ENCODE measurements at places on chromosomes 11 and 22.

DNA sequence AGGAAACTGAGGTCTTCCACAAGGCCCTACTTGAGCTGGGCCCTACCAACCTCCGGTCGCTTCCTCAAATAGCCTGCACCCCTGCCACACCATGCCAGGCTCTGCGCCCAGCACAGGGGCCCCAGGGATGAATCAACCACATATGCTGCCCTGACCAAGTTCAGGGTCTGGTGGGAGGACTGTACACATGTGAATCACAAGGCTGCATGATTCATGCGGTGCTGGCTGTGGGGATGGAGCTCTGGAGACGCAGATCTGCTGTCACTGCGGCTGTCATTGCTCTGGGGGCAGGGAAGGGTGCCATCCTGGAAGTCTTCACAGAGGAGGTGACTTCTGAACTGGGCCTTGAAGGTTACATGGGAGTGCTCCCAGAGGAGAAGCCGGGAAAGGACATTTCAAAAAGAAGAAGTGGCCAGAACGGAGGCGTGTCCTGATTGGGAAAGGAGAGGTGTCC lies 21.5 kb downstream of the CYTH4 start:
- DNase-seq = peak; percentile 94

- DNase-seq = peak; percentile 72
Observed at GRCh38 chr22:35631597-35631996, 14.5 kb upstream of the MB start.

DNA sequence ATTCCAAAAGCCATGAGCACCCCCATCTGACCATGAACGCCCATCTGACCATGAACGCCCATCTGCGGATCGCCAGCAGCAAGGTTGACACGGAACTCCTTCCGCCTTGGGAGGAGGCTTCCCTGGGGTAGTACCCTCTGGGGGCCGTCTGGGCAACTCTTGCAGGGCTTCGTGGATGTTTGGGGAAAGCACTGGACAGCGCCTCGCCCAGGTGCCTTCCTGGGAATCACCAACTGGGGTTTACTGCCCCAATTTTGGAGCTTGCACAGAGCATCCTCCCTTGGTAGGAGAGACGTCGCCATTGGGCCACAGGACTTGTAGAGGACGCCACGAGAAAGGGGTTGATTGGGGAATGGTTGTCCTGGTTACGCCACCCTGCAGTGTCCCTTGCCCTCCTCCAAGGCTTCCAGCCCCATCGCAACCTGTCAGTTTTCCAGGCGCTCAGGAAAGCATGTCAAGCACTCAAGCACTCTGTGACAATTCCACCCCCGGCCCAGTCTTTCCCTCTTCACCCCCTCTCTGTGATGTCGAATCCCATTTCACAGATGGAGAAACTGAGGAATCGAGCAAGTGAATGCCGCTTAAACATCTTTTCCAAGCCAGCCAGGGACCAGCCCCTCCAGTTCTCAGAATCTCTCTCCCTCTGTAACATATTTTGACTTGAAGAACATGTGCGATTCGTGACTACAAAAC lies 914 bp upstream of the PRDM11 start:
- peak; percentile 23 for DNase-seq

- no peak for DNase-seq
Observed at GRCh38 chr22:45534339-45535192, 31.9 kb downstream of the FBLN1 start.

DNA sequence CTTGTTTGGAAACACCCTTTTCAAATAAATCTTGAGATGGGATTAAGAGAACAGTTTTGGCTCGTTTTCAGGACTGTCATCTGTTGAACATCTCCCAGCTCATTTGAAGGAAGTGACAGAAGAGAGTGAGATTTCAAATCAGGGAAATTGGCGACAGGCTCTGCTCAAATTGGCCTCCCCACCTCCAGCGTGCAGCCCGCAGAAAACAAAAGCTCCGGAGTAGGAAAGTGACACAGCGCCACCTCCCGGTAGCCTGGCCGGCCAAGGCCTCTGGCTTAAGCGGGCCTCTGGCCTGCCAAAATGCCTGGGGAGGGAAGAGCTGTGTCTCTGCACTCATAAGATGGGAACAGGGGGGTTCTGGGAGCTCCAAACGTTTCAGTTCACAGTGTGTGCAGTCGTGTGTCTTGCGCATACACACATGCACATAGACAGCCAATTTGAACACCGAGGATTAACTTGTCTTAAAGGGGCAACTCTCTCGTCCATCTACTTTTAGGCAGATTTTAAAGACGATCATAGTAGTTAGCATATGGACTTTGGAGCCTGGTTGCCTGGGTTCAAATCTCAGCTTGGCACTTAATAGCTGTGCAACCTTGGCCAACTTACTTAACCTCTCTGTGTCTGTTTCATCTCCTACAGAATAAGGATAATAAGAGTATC lies 132.7 kb upstream of the RCN1 start:
- DNase-seq = peak; percentile 63

DNA sequence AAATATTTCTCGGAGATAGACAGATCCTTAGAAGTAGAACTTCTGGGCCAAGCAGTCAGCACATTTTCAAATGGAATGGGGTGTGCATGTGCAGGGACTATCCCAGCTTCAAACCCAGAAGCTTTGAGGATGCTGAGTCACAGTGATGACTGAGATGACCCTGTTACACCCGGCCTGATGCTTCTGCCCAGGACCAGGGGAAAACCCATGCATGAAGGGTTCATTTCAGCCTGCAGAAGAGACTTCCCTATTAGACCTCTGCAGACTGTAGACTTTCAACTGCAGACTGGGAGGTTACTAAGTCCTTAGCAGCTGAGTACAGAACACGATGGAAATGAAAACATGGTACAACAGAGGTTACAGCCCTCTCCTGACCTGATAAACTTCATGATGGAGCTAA lies 3.6 kb upstream of the OR2AT4 start:
- DNase-seq = peak; percentile 52

DNA sequence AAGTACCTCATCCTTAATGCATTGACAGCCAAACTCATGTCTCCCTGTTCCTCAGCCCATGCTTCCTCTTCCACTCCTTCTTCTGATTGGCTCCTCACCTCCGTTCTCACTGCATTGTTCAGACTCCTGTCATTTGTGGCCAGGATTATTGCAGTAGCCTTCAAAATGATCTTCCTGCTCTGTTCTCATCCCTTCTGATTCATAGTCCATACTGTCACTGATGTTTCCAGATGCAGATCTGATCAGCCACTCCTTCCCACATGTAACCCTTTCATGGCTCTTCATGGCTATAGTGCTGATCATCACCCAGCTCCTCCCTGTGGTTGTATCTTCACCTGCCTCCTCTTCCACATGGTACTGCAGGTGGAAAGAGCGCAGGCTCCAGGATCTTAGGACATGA lies 71.7 kb downstream of the DEPDC5 start:
- no peak for DNase-seq

- DNase-seq = peak; percentile 62
Observed at GRCh38 chr11:59216641-59217564, 4.2 kb upstream of the MPEG1 start.

GRCh38 chr11:118017111-118017510 lies 30.9 kb downstream of the IL10RA start:
- no peak for DNase-seq

GRCh38 chr11:132586801-132587200 lies 945.5 kb downstream of the OPCML start:
- no peak for DNase-seq

DNA sequence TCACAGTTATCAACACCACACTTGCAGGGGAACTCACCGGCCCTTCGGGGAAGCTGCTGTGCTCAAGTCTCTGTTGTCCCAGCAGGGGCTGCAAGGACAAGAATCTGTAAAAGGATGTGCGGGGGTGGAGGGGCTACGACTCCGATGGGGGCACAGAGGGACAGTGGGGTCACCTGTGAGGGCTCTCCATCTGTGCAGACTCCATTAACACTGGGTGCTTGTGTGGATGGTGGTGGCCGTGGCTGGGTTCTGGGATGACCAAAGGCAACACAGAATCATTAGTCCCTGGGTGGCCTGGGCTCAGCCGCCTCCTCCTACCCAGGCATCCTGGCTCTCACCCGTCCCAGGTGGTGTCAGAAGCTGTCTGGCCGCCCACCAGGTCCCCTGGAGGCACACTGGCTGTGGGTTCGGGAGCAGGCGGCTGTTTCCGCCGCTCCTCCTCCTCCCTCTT lies 10.2 kb upstream of the RBM4B start:
- no peak for DNase-seq

DNA sequence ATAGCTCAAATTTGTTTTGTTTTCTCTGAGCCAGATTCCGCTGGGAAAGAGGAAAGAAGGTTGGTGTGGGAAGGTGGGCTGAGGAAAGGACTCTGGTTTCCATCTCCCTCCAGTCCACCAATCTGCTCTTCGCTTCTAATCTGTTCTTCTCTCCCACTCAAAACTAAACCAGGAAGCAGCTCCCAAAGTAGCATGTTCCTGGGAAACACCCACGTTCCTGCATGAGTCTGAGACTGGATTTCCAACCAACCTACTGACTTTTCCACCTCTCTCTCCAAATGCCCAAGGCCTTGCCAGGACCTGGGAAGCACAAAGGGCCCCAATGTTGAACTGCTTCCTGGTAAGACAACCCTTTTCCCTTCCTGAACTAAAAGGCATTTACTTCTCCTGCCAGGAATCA lies 110.2 kb downstream of the WT1 start:
- no peak for DNase-seq

- DNase-seq = no peak
Observed at GRCh38 chr11:92929653-92930052, 39.8 kb upstream of the MTNR1B start.

GRCh38 chr22:32764330-32765131 lies 37.0 kb upstream of the TIMP3 start:
- DNase-seq = peak; percentile 77

DNA sequence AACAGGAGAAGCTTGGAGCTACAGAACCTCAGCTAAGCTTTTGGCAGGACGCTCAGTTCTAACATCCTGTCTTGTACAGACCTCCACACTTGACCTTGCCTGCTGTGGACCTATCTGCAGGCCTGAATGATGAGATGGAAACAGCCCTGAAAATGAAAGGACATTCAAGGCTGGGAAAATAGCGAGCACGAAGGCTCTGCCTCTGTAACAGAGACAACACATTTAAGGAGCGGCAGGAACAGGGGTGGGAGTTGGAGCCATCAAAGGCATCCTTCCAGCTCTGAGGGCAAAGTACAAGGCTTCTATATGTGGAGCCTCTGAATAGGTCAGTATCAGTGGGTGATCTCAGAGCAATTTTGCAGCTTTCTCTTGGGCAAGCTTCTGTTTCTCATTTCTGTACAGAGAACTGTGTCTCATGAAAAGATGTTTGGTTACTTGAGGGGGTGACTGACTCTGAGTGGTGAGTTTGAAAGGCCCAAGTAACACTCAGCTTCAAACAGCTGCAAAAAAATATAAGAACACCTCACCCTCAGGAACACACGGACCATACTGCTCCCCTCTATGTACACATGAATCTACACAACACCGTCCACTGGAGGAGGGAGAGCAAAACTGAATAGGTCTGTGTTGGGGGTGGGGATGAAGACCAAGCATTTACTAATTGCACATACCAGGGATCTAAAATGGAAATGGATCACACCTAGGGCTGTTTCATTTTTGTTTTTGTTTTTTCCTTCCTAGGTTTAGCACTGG lies 101.6 kb downstream of the CCDC81 start:
- no peak for DNase-seq

GRCh38 chr11:112858289-112859023 lies 102.8 kb upstream of the NCAM1 start:
- no peak for DNase-seq

GRCh38 chr11:66676282-66676919 lies 1.3 kb downstream of the RBM4B start:
- peak; percentile 73 for DNase-seq

- peak; percentile 66 for DNase-seq
Observed at GRCh38 chr11:8717876-8718753, 35.5 kb downstream of the RPL27A start.

DNA sequence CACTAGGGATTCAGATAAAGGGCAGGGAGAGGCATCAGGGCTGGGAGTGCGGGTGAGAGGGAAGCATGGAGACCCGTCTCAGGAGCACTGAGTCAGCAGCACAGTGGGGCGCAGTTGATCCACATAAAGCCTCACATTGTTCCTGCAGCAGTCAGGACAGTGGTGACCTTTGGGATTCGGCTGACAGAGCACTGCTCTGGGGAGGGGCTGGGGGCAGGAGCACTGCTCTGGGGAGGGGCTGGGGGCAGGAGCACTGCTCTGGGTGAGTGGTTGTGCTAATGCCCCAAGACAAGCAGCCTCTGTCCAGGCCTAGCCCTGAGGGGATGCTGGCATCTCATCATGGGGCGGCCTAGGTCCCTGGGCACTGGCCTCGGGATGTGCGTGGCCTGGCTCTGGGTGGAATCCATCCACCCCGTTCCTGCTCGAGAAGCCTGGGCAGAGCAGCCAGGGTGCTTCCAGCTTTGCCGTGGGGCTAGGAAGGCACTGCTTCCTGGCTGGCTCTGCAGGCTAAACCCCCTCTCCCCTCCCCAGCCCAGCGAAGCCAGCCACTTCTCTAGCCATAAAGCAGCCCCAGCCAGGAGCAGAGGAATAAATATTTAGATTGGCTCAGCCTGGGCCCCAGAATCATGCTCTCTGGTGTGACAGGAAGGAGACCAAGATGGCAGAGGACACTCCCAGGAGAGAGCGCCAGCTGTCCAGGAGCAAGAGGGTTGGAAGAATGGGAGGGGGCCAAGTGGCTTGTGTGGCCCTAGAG lies 7.3 kb downstream of the OAF start:
- no peak for DNase-seq

DNA sequence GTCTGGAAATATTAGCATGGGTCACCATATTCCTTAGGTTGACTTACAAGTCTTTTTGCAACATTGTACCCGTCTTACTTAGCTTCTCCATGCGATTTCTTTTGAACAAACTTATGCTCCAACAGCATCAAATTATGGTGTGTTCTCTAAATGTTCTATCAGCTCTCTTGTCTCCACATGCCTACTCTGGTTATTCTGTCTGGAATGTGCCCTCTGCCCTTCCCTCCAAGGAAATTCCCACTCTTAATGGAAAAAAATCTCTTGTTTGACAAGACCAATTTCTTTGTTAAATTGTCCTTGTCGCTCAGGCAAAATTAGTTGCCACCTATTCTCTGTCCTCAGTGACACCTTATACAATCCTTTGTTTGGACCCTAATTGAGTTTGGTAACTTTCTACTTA lies 522.8 kb upstream of the LUZP2 start:
- DNase-seq = no peak

DNA sequence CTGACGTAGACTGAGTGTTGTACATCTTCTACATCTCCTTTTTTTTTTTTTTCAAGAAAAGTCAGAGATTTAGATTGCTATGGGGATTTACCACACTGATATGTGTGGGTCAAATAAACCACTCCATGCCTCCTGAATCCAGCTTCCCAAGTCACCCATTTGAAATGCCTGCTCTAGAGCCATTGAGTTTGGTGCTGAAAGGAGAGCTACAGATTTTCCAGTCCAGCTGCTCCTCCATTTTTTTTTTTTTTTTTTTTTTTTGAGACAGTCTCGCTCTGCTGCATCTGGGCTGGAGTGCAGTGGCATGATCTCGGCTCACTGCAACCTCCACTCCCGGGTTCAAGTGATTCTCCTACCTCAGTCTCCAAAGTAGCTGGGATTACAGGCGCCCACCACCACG lies 115.2 kb upstream of the TIMP3 start:
- DNase-seq = no peak

GRCh38 chr11:73795925-73796632 lies 8.4 kb downstream of the MRPL48 start:
- no peak for DNase-seq

- DNase-seq = peak; percentile 77
Observed at GRCh38 chr11:18243783-18244362, 4.6 kb downstream of the SAA2 start.

GRCh38 chr22:37912171-37912570 lies 6.1 kb downstream of the MICALL1 start:
- no peak for DNase-seq

Data from NB4 (cell line).